ENCODE measurements at places on chromosomes 5 and 9.

- no peak for DNase-seq
Measured at GRCh38 chr9:37715991-37716505, 37.6 kb upstream of the TRMT10B start.

DNA sequence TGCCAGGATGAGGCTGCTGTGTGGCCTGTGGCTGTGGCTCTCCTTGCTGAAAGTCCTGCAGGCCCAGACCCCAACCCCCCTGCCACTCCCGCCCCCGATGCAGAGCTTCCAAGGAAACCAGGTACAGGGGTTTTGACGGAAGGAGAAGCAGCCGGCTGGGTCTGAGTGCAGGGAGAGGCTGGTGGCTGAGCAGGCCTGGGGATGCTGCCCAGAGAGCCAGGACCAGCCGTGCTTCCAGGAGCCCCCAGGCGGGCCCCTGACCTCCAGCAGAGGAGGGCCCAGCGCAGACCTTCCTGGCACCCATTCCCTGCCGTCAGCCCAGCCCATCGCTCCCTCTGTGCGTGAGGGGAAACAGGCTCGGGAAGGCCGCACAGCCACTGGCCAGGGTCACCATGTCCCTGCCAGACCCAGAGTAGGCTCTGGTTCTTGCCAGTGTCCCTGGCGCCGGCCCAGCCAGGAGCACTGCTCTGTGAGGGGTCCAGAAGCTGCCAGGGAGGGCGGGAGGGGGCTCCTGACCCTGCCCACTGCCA lies 313 bp downstream of the LCN12 start:
- DNase-seq, result no peak

- no peak for DNase-seq
Measured at GRCh38 chr9:82574911-82575310, 488.0 kb downstream of the RASEF start.

GRCh38 chr5:173688703-173689102 lies 72.3 kb upstream of the BOD1 start:
- no peak for DNase-seq

DNA sequence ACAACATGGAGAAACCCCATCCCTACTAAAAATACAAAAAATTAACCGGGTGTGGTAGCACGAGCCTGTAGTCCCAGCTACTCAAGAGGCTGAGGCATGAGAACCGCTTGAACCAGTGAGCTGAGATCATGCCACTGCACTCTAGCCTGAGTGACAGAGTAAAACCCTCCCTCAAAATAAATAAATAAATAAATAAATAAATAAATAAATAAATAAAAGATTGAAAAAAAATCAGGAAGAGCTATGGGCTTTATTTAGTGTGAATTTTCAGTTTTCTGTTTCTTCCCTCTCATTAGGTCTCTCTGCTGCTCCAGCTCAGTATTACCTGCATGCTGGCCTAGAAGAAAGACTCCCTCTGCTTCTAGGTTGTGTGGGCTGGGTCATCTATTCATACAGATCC lies 47.8 kb upstream of the TRMT10B start:
- DNase-seq, result no peak

DNA sequence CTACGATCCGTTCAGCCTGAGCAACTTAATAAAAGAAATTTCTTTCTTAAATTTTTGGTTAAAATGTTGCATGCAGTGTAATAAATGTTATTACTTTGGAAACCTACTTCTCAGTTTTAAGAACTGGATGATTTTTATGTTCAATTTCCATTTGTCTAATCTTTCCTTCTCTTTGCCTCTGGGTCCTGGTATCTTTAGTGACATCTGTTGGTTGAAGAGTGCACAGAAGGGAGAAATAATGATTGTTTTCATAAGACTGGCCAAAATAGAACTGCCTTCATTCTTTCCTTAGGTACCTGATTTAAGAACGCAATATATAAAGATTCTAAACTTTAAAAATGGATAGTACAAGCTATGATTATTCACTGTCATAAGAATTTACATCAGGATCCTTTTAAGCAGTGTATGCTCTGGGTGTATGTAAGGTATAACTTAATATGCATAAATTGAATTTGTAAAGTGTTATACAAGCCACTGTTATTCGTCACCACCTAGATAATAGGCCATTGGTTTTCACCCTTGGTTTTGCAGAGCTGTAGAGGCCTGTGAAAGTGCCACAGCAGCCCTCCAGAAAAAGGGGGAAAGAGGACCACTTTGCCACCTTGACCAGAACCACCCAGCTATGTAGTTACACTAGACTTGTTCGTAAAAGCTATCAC lies 82.8 kb upstream of the TLX3 start:
- no peak for DNase-seq

- no peak for DNase-seq
Measured at GRCh38 chr9:108919517-108919916, 14.4 kb downstream of the ELP1 start.

DNA sequence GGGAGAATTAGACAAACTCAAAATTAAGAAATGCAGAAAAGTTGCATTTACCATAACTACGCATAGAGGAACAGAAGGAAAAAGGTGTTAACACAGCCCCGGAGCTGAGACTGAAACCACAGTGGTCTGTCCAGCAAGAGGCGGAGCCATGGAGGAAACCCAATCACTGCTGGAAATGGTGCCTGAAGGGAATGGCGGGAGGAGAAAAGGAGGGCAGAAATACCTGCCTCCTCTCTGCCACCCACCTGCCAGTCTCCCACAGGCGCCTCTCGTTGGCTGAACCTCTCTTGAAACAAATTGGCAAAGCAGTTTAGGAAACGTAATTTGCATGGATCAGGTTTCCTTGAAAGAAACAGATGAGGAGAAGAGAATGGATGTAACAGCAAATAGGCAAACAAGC lies 9.7 kb upstream of the PRKACG start:
- DNase-seq, result no peak

DNA sequence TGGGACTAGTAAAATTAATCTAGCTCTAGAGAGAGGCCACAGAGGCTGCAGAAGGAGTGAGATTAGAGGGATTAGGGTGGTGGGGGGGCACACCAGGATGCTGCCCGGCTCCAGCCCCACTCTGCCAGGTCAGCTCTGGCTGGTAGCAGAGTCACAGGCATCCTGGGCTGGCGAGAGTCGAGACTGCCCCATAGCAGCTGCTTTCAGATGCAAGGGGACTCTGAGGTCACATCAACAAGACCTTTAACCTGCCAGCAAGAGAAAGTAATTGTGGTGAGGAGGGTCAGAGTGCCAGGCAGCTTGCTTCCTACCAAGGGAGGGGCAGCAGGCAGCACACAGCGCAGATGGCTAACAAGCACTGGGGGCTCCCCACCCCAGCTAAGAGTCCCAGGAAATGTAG lies 7.5 kb downstream of the EPB41L4B start:
- DNase-seq, result no peak

DNA sequence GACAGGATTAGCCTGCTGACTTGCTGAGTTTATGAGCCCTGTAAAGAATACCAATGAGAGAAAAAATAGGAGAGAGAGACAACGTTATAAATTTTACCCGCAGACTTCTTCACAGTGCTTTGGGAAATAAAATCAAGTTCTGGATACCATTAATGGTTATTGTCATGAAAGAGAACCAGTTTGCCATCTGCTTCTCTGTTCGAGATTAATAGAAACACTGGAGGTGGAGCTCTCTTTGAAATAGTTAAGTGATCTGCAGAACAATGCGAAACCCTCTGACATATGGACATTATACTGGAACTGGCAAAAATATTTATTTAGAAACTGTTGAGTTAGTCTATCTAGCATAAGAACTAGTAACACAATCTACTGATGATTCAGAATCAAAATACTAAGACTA lies 500.7 kb downstream of the CDH12 start:
- DNase-seq, result no peak

GRCh38 chr5:178359738-178360137 lies 127.1 kb upstream of the PHYKPL start:
- DNase-seq, result no peak

GRCh38 chr9:136185596-136186366 lies 19.1 kb downstream of the LHX3 start:
- DNase-seq, result no peak

DNA sequence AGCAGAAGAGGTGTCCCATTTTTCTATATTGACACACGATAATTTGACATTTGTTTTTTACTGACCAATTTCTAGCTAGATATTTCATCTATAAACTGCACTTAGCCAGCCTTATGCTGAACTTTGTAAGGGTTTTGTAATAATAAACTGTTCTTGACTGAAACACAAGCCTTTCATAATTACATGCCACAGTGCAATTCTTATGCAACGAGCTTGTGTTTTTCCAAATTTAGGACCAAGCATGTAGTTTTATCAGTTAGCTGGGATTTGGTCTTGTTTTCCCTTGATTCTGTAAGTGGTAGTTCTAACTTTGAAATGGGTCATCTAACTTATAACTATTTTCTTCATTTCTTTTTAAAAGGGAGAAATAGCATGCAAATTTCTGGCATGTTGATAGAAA lies 1.3 kb upstream of the LURAP1L start:
- DNase-seq, result no peak

DNA sequence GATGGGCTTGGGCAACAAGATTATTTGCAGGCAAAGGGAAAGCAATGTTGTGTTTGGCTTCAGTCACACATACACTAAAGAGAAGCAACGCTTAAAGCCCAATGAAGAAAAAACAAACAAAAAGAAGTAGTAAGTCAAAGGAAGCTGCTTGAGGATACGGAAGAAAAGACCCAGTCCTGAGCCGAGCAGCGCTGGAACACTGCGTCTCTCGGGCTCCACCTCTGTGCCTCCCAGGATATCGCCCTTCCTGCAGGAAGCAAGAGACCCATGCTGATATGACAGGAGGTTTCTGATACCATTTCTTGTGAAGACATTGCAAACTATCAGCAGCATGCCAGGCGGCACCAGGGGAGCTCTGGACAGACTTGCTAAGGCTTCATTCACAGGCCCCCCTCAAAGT lies 9.9 kb downstream of the GNAQ start:
- DNase-seq, result no peak

GRCh38 chr5:547086-547924 lies 23.1 kb upstream of the SLC9A3 start:
- no peak for DNase-seq

DNA sequence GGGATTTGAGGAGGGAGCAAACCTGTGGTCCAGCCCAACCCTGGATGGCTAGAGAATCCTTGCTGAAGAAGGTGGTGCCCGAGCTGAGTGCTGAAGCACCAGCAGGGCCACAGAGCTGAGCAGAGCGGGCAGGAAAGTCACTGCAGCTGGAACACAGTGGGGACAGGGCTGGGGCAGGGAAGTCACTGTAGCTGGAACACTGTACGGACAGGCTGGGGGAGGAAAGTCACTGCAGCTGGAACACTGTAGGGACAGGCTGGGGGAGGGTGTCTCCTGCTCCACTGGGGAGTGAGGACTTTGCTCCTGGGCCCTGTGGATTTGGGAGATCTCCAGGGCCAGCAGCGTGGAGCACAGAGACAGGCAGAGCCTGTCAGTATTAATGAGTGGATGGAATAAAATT lies 9.0 kb upstream of the SUSD3 start:
- DNase-seq, result no peak

- no peak for DNase-seq
Measured at GRCh38 chr5:107474716-107475489, 195.8 kb downstream of the EFNA5 start.

GRCh38 chr5:157196045-157196444 lies 15.4 kb downstream of the ITK start:
- DNase-seq, result no peak

- no peak for DNase-seq
Measured at GRCh38 chr9:123318961-123319421, 37.0 kb upstream of the CRB2 start.

DNA sequence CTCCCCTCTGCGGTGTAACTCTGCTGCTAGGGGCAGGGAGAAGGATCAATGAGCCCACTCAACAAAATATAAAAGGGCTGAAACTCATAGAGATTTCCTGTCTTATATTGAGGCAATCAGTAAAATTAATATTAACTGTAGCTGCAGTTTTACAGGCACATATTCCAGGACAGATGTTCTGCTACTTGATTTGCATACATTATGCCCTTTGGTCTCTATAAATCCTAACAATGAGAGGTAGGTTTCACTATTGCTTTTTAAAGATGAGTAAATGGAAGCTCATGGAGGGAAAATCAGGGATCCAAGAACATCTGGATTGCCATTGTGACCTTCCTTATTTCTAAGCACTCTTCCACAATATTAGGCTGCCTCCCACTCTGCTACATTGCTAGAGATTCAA lies 23.5 kb upstream of the TRIM32 start:
- no peak for DNase-seq

DNA sequence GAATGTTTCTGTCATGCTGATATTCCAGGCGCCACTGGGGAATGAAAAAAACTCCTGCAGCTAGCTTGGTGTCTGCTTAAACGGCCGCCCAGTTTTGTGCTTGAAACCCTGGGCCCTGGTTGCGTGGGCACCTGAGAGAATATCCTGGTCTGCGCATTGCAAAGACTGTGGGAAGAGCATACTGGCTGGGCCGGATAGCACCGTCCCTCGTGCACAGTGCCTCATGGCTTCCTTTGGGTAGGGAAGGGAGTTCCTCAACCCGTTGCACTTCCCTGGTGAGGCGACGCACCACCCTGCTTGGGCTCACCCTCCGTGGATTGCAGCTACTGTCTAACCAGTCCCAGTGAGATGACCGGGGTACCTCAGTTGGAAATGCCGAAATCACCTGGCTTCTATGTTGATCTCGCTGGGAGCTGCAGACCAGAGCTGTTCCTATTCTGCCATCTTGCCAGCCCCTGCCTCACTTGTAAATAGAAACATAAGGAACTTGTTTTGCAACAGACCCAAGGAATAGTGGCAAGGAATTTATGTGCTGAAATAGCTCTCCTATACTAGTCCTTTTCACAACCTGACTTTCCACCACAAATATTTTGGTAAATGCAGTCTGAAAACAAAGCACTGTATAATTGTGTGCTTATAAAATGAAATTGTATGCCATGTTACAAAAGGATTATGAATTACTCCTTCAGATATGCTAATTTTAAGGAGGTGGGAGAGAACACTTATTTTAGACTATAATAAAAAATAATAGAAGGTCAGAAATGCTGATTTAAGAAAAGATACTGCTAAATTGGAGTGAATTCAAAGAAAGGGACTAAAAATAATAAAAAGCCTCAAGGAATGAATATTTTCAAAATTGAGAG lies 90.3 kb downstream of the ADAMTSL1 start:
- DNase-seq, result peak; percentile 97

GRCh38 chr5:179235416-179236400 lies 109.6 kb downstream of the ADAMTS2 start:
- no peak for DNase-seq

- no peak for DNase-seq
Measured at GRCh38 chr9:13979941-13980318, 334.0 kb downstream of the NFIB start.

GRCh38 chr5:53253421-53253871 lies 143.9 kb upstream of the MOCS2 start:
- no peak for DNase-seq

GRCh38 chr5:137195483-137195882 lies 303.6 kb downstream of the SPOCK1 start:
- no peak for DNase-seq

All from HAP-1 (cell line).